H1 (cell line): ENCODE measurements at places on chromosomes 1 and 21. TPM values are rescaled to one million over a fixed set of nuclear protein-coding genes. Genes with fewer than 3 reads are reported as not detected.

The SPRR1A gene
- not detected in 2 replicates for total RNA-seq

The AMY1C gene
- not detected in 2 replicates for total RNA-seq

The PCAT6 gene
- 4.6 and 6.4 TPM in 2 replicates for total RNA-seq

The CLCNKB gene
- 1.2 and 1.4 TPM in 2 replicates for total RNA-seq

The ZNF648 gene
- 0.20 and 0.23 TPM in 2 replicates for total RNA-seq

The ATP5PO gene
- total RNA-seq: 267 and 271 TPM in 2 replicates

The AXDND1 gene
- total RNA-seq: 0.38 and 0.61 TPM in 2 replicates

The USP24 gene
- total RNA-seq: 33.8 and 34.6 TPM in 2 replicates

The CR1L gene
- total RNA-seq: not detected in 2 replicates

The SEC16B gene
- 0.56 and 1.5 TPM in 2 replicates for total RNA-seq

The LMX1A gene
- total RNA-seq: not detected in 2 replicates

The S100A16 gene
- total RNA-seq: 14.7 and 14.9 TPM in 2 replicates

The CSF1 gene
- total RNA-seq: 2.0 and 3.3 TPM in 2 replicates

The ANKRD45 gene
- total RNA-seq: 2.3 and 2.8 TPM in 2 replicates

- DNase-seq: peak; percentile 69
These were observed 1.0 kb downstream of the EGLN1 start for GRCh38 chr1:231420959-231421545.

DNA sequence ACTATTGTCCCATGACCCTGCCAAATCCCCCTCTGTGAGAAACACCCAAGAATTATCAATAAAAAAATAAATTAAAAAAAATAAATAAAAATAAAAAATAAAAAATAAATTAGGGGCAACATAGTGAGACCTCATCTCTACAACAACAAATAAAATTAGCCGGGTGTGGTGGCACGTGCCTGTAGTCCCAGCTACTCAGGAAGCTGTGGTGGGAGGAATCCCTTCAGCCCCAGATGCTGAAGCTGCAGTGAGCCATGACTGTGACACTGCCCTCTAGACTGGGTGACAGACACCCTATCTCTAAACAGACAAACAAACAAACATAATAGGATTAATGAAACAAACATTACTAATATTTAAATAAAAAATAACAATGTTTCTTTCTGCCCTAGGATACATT, 34.3 kb downstream of the MRPL37 start:
- no peak for DNase-seq

GRCh38 chr1:229047161-229047839, 223.6 kb upstream of the RAB4A start:
- DNase-seq: no peak

GRCh38 chr1:66275083-66275482, 258.9 kb upstream of the SGIP1 start:
- DNase-seq: no peak

- no peak for DNase-seq
These were observed 70.9 kb upstream of the EDEM3 start for GRCh38 chr1:184825571-184825970.

- DNase-seq: no peak
These were observed 117.2 kb downstream of the HHAT start for GRCh38 chr1:210445931-210446330.

- DNase-seq: no peak
These were observed 208.4 kb downstream of the ROR1 start for GRCh38 chr1:63982201-63982600.

DNA sequence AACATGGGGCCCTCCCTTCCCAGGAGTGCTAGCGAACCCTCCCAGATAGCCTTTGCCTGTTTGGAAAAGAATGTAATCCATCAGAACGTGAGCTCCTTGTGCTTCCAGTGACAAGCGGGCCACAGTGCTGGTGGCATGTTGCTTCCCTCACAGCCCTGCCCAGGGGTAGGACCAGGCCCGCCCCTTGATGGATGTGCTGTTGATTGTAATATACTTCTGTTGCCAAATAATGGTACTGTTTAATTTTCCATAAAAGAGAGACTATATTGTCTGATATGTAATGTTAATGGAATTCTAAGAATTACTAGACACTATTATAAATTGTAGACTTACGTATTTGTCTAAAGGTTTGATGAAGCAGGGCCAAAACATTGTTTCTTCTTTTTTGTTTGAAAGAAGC, 16.4 kb downstream of the ATP5PO start:
- no peak for DNase-seq

DNA sequence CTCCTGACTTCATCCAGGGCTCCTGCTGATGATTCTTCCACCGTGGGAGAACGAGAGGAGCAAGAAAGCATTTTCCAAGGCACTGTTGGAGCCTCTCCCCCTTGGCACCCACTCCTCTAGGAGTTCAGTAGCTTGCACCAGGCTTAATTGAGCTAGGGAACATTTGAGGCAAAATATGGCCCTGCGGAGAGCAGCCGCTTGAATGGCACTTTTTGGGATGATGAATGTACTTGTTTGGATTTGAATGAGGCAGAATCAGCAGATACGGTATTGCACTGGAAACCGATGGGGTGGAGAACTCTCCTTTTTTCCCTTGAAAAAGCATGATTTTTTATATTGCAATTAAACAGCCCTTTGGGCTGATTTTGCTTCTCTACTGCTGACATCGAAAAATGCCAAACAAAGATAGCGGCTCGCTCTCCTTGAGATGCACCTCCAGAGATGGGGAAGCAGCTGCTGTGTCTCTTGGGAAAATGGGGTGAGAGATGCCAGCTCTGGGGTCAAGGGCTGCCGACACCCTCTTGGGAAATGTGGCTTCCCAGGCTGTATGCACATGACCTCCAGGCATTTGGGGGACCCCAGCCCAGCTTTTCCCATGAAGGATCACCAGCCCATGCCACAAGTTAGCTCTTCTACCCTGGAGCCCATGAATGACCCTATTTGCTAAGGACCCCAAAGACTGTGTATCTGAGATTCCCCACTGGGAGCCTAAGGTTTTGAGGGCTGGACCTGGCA, 55.4 kb upstream of the LRP8 start:
- DNase-seq: no peak

DNA sequence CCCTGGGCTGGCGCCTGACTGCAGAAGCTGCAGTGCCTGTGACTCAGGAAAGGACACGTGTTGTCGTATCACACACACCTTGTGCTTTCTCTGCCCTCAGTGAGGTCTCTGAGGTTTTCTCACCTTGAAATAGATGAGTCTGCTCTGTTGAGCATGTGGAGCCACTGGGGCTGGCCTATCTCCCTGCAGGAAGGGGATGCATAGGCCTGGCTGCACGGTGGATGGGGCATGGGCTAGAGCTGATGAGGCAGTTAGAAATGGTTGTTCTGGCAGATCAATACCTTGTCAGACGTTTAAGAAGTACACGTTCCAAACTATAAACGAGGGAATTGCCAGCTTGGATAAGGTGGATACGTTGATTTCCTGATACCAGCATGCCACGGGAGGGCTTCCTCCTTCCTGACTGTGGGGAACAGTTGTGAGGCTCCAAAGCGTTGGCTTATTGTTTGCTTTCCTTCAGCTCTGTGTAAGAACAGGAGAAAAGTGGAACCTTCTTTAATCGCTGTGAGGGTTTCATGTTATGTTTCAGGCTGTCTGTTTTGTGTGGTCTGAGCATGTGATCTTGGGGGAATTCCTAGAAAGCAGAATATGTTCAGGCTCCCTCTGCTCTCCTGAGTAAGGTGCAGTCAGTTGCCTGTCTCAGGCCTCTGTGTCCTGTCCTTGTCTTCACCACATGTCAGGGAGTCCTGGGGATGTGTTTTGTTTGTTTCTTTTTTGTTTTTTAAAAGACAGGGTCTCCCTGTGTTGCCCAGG, 44.8 kb downstream of the PCNT start:
- DNase-seq: no peak

DNA sequence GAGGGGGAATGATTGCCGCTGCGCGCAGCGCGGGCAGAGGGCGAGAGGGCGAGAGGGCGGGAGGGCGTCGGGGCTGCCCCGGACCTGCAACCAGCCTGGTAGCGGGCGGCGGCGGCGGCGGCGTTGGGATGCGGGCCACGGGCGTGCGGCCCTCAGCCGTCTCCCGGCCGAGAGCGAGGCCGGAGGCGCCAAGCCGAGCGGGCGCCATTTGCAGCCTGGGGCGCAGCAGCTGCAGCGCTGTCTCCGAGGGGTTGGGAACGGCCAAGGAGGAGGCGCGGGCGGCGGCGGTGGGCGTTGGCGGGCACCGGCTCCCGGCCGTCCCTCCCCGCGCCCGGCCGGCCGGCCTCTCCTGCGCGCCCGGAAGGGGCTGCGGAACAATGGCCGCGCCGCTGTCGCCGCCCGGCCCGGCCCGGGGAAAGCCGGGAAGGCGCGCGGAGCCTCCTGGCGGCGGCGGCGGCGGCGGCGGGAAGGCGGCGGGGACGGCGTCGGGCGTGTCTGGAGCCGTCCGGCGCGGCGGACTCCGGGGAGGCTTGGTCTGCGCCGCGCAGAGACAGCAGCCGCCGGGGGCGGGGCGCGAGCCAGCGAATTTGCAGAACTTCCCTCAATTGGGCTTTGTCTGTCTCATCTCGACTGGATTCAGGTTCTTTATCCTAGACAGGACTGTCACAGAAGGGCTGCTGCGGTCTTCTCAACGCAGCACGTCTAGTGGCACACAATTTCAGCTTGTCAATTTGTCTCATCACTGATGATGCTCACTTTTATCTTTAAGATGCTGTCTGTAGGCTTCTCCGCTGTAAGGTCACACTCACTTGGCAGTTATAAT, 35.7 kb downstream of the ZBTB8B start:
- no peak for DNase-seq

DNA sequence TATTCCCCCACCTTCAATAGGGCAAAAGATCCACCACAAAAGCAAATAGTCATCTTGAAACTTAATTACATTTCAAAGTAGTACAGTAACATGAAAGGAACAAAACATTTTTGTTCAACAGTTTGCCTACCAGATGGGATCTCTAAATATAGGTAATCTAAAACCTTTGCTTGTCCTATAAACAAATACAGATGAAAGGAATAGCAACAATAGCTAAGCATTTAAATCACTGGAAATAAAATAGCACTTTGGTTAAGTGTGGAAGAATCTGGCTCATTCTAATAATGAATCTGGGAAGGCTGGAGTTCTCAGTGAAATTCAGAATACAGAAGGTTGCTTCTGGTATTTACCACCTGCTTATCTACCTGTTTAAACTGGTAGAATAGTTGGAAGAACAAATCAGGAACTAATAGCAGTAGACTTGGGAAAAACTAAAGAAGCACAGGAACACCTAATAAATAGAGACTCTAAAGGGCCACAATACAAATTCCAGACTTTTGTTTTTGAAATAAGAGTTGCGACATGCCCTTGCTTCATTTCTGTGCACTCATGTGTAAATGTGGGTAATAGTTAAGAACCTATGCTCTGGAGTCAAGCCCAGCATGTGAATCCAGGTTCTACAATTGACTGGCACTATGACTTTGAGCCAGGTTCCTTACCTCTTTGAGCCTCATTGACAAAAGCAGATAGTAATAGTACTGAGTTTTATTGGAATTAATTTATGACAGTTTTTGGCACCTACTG, 2.3 kb upstream of the LYPLAL1 start:
- DNase-seq: no peak

DNA sequence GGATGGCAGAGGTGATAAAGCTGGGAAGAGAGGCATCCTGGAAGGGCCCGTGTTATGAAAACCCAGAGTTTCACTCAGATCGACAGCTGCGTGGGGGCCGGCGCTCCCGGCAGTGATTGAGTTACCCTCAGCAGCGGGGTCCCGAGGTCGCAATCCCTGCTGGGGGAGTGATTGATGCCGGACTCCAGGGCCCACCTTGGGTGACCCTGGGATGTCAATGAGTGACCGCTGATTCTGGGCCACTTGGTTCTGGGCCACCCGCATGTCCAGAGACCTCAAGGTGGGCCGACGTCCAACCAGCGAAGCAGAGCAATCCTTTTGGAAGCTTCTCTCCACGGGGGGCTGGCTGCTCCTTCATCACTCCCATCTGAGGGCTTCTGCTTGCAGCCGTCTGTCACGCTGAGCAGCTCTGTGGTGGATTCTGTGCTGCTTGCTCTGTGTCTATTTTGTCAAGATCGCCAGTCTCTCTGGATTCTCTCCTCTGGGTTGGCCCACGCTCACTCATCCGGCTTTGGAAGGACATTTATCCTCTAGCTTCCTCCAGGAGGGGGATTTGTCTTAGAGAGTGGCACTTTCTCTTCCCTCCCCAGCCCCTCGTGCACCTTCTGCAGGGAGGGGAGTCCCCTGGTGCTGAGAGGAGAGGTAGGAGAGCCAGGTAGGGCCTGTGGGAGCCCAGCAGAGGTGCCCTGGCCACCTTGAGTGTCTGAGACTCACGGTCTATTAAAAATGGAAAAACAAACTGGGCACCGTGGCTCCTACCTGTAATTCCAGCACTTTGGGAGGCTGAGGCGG, 110.9 kb upstream of the C1orf174 start:
- no peak for DNase-seq

DNA sequence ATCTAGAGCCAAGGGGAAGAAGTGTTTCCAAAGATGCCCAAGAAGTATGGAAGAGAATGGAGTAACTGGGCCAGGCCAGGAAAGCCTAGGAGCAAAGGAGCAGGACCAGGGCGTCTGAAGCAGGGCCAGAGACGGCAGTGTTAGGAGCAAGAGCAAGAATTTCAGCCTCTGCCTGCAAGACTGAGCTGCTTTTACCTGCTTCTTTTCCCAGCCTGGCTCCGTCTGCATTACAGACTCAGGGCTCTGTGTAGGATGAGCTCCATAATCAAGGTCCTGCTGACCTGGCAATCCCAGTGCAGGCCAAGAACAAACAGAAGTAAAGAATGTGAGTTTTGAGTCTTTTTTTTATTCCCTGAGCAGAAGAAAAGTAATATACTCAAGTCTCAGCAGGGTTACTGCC, 10.1 kb downstream of the FMO1 start:
- no peak for DNase-seq

GRCh38 chr1:156591181-156591431, 470 bp upstream of the NAXE start:
- no peak for DNase-seq

GRCh38 chr1:2640626-2641025, 7.8 kb upstream of the MMEL1 start:
- DNase-seq: no peak

GRCh38 chr1:101166583-101167120, 70.2 kb upstream of the S1PR1 start:
- DNase-seq: no peak

DNA sequence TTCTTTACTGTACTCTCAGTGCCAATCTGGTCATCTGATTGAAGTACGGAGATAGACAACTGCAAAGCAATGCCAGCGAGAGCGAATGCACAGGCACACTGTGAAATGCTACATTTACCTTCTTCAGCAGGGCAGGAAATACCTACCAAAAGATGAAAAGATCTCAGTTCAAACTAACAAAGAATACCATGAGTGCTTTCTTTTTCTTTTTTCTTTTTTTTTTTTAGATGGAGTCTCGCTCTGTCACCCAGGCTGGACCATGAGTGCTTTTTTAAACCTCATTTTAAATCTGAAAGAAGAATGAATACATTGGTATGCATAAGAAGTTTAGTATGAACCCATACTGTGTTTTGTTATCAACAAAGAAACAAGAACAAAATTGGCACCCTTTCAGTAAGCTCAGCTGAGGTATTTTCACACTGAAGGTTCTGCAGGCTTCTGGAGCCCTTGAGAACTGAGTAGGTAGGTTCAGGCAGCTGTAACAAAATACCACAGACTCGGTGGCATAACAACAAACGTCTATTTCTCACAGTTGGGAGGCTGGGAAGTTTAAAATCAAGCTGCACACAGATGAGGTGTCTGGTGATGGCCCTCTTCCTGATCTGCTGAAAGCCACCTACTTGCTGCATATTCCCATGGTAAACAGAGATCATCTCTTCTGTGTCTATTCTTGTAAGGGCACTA, 1.7 kb upstream of the CHI3L2 start:
- no peak for DNase-seq

GRCh38 chr1:224691148-224691925, 75.2 kb downstream of the CNIH3 start:
- DNase-seq: no peak

- no peak for DNase-seq
These were observed 48.1 kb upstream of the COL18A1 start for GRCh38 chr21:45356653-45357435.
